Stimulated activated CD4-positive, alpha-beta T cell treated with anti-CD3 and anti-CD28 coated beads, TNF-alpha, amount 100 ng/mL, for 24 hours (primary cell): ENCODE measurements at places on chromosomes 13 and 19.

DNA sequence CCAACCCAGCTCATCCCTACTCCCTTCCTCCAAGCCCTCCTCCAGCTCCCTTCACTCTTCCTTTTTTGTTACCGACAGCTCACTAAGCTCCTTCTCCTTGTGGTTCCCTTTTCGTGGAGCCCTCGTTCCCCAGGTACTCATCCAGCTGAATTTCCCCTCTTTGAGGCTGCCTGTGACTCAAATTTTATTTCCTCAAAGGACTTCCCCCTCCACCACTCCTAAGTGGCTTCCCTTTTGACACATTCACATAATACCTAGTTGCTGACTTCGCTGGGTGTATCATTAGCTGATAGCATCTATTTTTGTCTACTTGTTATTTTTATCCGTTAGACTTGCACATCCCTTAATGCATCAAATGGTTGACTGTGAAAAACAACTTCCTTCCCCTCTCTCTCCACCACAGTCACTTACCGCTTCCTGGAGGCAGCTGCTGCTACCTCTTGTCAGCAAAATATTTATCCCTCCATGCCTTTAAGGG is 14.5 kb downstream of the FFAR2 start:
- DNase-seq = no peak

- no peak for DNase-seq
Observed at GRCh38 chr19:48961673-48962028, 3.5 kb upstream of the FTL start.

DNA sequence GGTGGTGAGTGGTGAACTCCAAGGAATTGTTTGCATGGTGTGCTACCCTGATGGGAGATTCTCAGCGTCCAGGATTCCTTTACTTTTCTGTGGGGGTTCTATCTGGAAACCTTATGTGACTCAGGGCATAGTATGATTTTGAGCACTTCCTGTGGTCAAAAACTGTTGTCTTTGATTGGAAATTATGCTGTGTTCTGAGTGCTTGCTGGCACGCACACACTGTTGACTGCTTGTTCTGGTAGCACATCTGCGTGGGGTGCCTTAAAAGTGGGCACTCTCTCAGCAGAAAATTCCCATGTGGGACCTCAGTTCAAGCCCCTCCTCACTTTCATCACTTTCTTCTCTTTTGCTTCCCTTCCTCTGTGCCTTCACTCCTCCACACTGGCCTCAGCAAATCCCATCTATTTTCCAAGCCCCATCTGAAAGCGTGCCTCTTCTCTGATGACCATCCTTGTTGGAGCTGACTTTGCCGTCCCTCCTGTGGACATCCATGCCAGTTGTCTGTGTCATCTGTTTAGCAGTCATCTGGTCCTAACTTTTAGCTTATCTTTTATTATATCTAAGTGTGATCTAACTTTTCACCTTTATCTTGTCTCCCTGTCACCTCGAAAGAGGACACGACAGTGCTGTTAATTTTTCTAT is 56.4 kb upstream of the NPAS1 start:
- no peak for DNase-seq

DNA sequence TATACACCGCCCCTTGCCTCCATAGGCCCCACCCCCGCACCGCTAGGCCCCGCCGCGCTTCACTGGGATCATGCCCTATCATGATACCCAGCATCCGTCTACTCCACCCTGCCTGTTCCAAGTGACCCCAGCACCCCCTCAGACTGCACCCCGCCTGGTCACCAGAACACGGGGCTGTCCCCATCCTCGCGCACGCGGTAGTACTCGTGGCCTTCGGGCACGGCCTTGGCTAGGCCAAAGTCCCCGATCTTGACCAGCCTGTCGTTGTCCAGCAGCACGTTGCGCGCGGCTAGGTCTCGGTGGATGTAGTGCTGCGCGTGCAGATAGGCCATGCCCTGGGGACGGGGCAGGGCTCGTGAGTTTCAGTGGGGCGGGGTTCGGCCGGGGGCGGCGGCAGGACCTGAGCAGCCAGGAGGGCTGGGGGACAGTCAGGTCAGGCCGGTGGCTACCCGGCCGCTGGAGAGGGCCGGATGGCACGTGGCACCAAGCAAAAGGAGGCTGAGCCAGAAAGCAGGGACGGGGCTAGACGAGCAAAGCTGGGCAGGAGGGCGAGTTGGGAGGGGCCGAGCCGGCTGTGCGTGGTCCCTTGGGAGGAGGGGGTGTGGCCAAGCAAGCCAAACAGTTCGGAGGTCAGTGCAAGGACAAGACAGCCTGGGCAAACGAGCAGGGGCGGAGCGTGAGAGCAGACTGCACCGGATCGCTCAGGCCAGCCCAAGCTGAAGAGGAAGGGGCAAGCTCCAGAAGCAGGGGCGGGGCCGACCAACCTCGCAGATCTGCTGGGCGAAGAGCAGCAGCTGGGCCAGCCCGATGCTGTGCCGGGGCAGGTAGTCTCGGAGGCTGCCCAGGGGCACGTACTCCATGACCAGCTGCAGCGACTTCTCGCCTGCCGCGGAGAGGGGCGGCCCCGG is 13.6 kb upstream of the ICAM3 start:
- no peak for DNase-seq

DNA sequence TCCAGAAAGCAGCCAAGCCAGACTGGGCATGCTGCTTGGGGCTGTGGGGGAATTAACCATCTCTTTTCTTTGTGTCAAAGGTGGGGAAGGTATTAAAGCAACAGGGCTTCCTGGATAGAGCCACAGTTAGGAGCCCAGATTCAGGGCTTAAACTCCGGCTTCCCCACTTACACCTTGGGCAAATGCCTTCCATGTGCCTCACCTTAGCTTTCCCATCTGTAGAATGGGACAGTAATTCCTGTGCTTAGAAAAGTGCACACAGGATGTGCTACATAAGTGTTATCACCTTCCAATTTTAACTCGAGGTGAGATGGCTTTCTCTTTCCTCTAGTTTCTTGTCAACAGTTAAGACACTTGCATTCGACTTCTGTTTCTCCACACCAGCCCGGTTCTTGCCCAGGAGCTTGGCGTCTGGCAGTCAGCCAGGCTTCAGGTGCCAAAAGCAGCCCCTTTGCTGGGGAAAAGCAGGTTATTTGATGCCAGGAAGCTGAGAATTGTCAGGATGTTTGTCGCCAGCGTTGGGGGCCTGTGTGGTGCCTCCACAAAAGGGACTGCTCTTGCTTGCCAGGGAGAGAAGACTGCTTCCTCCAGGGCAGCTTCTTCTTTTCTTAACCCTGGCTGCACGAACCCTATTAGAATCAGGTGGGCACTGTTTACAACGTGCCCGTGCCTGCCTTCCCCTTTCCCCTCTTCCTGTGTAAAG is 79.2 kb downstream of the SIPA1L3 start:
- DNase-seq = no peak

DNA sequence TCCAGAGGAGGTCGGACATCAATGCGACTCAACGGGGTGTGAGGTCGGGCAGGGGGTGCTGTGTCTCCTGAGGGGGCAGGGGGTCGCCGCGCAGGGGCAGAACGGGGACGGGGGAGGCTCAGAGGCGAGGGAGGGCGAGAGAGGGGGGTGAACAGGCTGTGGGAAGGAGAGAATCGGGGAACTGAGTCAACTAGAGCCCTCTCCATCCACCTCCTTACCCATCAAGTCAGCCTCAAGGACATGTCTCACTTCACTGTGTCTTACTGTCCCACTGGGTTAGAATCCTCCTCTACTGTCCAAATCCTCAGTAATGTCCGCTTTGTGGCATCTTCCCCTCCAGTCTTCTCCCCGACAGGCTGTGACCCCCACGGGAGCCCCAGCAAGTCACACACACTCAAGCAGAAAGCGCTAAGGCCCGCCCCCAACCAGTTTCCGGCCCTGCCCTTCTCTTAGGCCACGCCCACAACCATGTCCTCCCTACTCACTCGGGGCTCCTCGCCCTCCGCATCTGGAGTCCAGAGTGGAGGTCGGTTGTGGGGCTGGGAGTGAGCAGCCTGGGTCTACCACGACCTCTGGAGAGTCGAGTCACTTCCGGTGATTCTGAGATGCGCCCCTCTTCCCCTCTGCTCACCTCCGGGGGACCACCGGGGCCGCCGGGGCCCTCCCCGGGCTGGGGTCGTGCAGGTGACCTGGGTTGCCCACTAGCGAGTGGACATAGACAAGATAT is 9.3 kb downstream of the PLEKHA4 start:
- DNase-seq = peak; percentile 86

DNA sequence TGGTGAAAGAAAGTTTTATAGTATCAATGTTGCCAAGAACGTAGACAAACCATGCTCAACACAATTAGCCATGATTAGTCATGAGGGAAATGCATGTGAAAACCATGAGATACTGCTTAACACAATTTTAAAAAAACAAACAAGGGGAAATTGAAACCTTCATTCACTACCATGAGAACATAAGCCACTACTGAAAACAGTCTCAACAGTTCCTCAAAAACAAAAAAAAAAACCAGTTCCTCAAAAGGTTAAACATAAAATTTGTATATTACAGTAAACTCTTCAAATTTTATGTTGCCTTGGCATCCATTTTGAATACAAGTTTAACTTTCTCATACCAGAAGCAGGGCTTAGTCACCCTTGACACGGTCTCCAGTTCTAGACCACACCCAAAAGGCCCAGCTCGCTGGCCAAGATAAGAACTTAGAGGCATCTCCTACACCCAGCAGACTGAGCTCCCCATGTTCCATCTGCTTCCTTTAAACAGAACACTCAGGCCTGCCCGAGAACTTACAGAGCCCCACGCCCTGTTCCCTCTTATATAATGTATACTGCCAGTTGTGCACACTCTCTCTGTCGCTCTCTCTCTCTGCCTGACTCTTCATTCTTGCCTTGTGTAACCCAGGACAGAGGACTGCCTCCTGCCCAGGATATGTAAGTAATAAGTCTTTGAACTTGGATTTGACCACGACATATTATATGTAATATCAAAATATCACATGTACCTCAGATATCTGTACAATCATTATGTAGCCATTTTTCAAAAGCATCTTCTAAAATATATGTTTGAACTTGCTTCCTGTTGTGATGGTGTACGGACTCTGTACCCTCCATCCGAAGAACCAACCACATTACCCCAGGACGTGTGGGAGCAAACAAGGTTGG is 67.4 kb downstream of the STK24 start:
- DNase-seq = peak; percentile 42

- no peak for DNase-seq
Observed at GRCh38 chr19:39182174-39182505, 14.6 kb upstream of the NCCRP1 start.

- DNase-seq = no peak
Observed at GRCh38 chr13:20514866-20515265, 10.8 kb downstream of the CRYL1 start.

GRCh38 chr19:30150626-30151025 is 208.6 kb downstream of the URI1 start:
- DNase-seq = no peak

DNA sequence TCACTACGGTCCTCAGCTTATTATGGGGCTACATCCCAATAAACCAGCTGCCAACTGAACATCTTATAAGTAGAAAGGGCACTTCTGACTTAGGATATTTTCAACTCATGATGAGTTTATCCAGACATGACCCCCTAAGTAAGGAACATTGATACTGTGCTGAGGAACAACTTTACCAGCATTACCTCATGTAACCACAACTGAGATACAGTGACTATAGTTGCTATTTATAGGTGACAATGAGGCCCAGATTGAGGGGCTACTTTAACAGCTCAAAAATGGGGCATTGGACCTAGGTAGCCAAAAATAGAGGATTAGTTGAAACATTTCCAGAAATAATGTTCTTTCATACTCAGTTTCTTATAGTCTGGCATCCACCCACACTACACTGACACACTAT is 26.8 kb downstream of the SKA3 start:
- DNase-seq = no peak

GRCh38 chr13:44373601-44374347 is at the start of gene SERP2:
TSS of gene SERP2 (plus strand) at chr13:44373824. CDS start at chr13:44374026, 202 bp downstream.
- no peak for DNase-seq

GRCh38 chr19:10237702-10238101 is 6.6 kb upstream of the S1PR2 start:
- DNase-seq = no peak
